NCI-H1048 (cell line): ENCODE measurements at places on chromosomes 13 and 19.

DNA sequence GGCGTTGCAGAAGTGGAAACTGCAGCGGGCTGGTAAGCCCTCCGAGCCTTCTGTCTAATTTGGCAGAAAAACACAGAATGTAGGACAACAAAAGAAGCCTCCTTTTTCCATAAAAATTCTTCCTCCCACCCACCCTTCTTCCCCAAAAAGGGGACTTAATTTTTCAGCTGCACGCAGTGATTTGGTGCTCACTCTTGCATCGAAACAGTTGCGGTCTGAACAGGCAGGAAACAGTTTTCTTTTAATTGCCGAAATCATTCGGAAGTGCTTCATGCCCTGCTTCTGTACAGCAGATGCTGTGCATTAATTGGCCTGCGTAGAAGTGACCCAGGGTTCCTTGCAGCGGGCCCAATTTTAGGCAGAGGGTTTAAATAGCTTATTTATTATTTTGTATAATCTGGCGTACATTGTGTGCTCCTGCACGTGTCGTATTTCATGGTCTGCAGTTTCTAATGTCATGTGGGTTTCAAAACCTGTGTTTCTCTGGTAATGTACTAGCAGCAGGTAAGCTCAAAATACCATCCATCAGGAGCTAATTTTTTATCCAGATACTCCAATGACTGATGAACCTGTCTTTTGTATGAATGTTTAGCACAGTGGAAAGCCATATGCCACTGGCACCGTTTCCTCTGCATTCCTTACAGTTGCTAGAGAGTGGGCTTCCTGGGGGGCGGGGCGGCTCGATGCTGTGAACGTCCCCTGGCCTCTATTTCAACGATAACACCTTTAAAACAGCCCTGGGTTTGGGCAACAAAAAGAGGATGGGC, 66.6 kb downstream of the GGACT start:
- no peak for DNase-seq

DNA sequence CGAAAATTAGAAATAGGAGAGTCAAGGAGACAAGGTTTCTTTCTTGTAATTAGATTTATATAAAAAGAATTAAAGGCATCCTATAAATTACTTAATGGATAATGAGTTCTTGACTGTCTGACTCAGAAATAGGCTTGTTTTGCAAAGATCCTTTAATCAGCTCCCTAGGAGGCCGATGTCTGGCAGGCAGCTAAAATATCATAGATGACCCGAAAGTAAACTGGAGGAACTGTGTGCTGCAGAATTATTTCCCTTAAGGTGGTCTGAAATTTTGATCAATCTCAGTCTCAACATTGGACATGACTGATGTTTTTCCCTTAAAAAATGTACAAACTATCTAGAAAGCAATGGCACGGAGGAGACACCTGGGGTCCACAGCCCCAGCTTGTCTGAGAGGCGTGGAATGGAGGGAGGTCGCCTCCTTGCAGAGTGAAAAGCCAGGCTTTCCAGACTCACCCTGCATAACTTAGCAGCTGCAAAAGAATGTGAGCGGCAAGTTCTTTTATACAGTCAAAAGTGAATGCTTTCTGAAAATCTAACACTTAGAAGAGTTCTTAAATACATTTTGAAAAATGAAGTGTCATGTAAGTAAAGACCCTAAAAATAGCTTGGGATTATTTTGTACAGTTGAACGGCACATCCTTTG, 44.8 kb downstream of the MBNL2 start:
- DNase-seq: no peak

DNA sequence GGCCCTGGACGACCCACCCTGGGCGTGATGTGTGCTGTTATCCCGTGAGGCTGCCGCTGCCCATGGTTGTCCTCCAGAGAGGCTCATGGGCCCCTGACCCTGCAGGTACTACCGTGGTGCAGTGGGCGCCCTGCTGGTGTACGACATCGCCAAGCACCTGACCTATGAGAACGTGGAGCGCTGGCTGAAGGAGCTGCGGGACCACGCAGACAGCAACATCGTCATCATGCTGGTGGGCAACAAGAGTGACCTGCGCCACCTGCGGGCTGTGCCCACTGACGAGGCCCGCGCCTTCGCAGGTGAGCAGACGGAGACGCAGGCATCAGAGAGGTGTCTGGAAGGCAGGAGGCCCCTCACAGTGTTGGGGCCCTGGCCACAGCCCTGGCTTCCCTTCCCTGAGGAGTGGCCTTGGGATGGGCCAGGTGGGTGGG, 11.1 kb upstream of the MARCHF2 start:
- DNase-seq: no peak

DNA sequence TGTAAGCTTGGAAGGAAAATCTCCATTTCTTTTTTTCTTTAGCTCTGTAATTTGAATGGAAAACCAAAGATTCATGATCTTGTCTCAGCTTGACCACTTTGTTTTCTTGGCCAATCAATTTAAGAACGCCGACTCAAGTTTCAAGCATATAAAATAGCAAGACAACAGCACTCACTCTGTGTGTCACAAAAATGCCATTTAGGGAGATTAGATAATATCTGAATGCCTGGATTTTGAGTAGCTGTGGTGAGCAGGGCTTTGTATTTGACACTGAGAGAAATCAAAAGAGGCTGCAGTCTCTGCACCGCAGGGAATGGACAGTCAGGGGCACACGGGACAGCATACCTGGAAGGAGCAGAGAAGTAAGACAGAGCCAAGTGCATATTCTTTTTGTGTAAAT, 209.5 kb upstream of the SLC10A2 start:
- DNase-seq: no peak

DNA sequence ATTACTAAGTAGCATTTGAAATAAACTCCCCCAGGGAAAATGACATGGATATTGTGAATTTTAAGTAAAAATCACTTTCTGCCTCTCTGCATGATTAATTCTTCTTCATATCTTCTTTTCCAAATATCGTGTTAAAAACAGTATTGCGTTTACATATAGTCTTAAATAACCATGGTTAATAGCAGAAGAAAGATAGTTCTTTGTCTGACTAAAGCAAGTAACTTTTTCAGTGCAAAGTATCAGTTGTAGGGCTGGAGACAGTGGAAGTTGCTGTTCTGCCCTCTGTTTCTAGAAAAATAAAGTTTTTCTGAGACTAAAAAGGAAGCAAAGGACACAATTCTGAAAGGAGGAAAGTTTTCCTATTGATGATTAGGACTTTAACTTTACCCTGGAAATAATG, 330.2 kb downstream of the NDFIP2 start:
- DNase-seq: no peak

GRCh38 chr13:90448466-90449037, 898.9 kb upstream of the MIR17HG start:
- peak; percentile 65 for DNase-seq

- DNase-seq: no peak
Observed at GRCh38 chr13:31427151-31428100, 227.7 kb downstream of the B3GLCT start.

DNA sequence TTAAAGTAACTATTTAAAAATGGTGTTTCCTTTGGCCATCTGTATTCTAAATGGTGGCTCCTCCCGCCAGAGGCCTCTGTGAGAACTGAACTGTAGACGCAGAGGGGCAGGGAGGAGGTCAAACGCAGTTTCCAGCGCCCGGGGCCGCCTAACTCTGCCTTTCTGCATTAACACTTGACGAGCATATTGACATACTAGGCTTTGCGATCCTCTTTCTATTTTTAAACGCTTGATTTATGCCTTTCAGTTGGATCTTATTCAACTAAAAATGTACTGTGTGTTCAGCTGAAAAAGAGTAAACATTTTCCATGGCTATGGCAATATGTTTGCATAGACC, 74.7 kb downstream of the SPACA7 start:
- no peak for DNase-seq

DNA sequence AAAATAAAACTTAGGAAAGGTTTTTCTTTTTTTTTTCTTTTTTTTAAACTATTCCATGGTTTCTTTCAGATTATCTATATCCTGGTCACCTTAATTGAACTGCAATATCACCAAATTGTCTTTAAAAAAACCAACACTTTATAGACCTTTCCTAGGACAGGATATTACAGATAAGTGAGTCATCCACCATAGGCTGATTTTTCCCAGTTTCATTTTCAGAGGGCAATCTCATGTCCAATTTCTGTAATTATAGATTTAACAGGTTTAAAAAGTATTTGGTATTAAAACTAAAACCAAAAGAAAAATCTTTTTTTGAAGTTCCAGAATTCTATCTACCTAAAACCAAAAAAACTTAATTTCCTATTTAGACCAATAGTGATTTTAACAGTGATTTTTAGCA, 13.2 kb downstream of the SPART start:
- DNase-seq: no peak

DNA sequence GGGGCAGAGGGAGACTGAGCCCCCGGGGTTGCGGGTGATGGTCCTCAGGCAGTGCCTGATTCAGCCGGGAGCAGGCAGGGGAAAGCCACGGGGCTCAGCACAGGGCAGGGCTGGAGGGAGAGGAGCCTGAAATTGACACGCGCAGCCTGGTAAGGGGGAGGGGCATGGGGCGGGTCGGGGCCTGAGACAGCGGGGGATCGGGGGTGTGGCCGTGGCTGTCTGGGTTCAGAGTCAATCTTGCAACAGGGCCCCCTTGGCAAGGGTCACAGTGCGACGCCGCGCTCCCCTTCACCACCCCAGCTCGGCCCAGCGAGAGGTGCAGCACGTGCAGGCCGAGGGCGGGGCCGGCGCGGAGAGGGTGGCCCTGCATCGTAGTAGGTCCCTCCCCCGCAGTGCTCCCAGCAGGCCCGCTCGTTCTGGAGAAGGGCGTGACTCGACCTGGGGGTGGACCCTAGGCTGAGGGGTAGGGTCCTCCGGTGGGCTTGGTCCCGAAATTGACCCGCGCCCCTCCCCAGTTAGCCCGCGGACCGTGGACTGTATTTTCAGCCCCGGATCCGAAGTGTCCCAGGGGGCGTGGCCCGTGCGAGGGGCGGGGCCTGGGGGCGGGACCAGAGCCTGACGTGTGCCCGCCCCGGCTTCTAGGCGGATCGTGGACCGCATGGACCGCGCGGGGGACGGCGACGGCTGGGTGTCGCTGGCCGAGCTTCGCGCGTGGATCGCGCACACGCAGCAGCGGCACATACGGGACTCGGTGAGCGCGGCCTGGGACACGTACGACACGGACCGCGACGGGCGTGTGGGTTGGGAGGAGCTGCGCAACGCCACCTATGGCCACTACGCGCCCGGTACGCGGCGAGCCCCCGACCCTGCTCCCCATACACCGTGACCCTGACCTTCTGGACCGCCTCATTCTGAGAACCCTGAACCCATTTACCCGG, 6.0 kb downstream of the RCN3 start:
- no peak for DNase-seq

DNA sequence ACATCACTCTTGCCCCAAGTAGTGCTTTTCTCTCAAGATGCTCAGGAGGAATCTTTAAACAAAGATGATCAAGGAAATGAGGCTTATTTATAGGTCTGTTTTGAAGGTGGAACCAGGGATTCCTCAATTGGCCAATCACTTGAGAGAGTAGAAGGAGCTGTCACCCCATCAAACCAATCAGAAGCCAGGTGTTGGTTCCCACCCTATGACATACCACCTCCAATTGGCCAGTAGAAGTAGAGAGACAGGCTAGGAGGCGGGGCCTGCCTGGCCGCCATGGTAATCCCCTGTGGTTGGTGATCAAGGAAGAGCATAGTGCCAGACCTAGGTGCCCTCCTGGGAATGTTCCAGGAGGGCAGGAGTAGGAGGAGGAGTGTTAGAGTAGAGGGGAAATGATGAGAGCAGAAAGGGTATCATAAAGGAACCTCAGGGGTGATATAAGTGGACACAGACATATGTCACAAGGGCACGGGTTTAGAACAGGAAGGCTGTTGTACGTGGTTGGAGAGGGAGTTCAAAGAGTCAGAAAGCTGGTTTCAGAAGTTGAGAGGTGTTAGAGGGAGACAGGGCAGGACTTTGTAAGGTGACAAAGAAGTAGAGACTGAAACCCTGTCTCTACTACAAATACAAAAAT, 10.5 kb downstream of the PMIS2 start:
- DNase-seq: no peak

DNA sequence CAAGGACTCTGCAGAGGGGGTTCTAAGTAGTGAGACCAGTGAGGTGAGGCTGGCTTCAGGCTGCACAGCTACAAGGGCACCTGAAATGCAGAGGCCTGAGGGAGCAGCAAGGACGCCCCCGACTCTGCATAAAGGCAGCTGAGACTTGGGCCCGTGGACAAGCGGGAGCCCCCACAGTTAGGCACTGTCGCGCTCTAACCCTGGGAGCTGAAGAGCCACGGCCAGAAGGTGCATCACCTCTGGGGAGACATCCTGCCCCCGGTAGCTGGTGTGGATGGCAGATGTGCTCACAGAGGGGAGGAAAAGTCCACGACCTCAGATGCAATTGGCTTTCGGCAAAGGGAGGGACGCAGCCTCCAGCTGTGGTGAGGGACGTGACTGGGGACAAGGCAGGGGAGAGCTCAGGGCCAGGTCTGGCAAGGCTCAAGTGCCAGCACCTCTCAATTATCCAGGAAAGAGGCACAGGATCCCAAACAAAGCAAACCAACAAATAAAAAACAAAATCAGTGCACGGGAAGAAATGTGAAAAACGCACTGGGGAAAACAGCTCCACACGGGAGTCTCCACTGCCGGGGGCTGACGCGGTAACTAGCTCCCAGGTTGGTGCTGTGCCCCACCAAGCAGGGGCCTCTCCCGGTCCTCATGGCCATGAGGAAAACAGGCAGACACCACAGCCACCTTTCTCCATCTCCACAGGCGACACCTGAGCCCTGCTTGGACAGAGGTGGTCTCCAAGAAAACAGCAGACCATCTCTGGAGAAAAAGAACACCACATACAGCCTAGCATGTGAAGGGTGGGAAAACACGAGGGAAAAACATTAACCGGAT, 23.0 kb upstream of the PLPP2 start:
- no peak for DNase-seq

DNA sequence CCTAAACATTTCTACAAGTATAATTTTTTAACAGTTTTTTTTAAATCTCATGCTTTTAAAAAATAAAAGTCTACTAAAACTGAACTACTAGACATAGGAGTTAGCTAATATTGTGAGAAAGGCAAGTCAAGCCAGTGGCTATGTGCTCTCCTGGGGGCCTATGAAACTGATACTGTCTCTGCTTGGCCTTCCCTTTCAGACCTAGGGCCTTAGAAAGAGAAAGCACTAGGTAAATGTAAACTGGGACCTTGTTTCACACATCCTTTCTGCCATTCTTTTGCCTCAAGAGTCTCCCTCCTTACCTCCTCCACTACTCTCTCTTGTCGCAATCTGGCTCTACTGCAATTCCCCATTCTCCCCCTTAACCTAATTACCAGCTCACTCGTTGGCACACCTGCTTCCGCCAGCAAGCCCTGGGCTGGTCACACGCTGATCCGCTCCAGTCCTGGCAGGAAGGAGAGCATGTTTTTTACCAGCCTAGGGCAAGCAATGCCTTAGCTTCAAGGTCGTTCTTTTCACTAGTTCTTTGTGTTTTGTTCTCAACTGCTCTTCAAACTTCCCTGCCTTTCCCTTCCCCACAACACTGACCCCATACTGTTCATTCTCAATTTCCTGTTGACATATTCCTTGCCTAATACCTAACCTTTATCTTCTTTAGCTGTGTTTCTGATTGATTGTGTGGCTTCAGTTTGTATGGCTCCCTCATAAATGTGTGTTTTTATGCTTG, 23.1 kb downstream of the TBC1D4 start:
- DNase-seq: no peak

GRCh38 chr13:42688821-42689220, 92.6 kb upstream of the FAM216B start:
- DNase-seq: no peak
